Liver (tissue), 10 donors: ENCODE measurements at places on chromosomes 6 and 20. TPM values are rescaled to one million over a fixed set of nuclear protein-coding genes. Genes with fewer than 3 reads are reported as not detected.

DNA sequence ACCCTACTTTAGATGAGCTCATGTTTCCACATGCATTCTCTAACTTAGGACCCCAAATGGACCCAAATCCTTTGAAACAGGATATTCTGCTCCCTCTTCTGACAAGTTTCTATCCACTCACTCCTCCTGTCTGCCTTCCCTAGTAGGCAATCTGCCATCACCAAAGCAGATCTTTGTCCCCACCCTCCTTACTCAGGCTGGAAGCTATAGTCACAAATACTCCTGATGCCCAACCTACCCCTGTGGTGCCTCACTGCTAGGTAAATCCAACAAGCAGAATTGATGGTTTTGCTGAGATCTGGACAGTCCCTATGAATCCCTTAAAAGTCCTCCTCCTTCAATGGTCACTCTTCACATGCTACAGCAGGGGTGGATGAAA lies 21.7 kb downstream of the ELOVL5 start:
- DNase-seq = no peak
- peaks cover 10% of the 10 kb centered on the region for H3K4me1 ChIP-seq
- H3K4me3 ChIP-seq = no peak overlapping the region

GRCh38 chr20:32945710-32946221 lies 58.5 kb downstream of the SUN5 start:
- no peaks in the 10 kb centered on the region for H3K36me3 ChIP-seq
- no peaks in the 10 kb centered on the region for H3K27me3 ChIP-seq
- no peak for DNase-seq
- H3K4me1 ChIP-seq = no peaks in the 10 kb centered on the region
- no peak overlapping the region for H3K27ac ChIP-seq

DNA sequence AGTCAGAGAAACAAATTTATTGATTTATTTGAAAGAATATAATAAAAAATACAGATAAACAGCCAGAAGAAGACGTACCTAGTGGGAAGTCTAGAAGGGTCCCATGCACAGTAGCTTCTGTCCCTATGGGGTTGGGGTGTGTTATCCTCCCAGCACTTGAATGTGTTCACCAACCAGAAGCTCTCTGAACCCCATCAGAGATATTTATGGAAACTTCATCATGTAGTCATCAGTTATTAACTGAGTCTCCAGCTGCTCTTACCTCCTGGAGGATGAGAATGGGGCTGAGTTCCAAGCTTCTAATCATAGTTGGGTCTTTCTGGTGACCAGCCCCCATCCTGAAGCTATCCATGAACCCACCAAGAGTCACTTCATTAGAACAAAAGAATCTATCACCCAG lies 15.4 kb upstream of the USP45 start:
- H3K27me3 ChIP-seq = no peaks in the 10 kb centered on the region
- H3K36me3 ChIP-seq = peaks cover 1% of the 10 kb centered on the region
- no peak overlapping the region for H3K27ac ChIP-seq
- no peak overlapping the region for H3K4me3 ChIP-seq
- no peak for DNase-seq

- no peak overlapping the region for H3K27ac ChIP-seq
- no peak for DNase-seq
- H3K4me1 ChIP-seq = peaks cover 3% of the 10 kb centered on the region
- no peak overlapping the region for H3K4me3 ChIP-seq
Observed at GRCh38 chr6:47788498-47788884, 6.7 kb downstream of the OPN5 start.

- H3K27me3 ChIP-seq = no peaks in the 10 kb centered on the region
- H3K27ac ChIP-seq = no peak overlapping the region
- H3K4me3 ChIP-seq = no peak overlapping the region
- H3K4me1 ChIP-seq = peaks cover 12% of the 10 kb centered on the region
Observed at GRCh38 chr20:56788671-56789610, 159.8 kb downstream of the TFAP2C start.

DNA sequence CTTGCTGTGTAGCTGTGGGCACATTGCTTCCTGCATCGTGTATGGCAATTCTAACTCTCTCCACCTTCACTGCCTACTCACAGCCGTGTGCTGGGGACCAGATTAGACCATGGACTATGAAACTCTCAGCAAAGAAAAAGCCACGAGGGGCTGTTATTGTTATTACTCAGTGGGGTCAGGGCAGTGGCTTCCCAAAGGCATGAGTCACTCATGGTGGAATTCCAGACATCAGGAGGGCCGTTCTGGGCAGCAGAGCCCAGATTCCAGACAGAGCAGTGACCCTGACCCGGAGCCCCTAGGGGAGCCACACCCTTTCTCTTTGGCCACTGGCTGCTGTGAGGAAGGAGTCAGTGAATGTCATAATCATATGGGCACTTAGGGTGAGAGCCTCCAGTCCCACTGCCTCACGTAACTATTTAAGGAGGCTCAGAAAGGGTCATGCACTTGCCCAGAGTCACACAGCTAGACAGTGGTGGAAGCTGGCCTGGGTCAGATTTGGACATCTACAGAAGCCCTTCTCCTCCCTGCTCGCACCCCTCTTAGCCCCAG lies 22.2 kb upstream of the CCN5 start:
- H3K4me3 ChIP-seq = no peak overlapping the region
- no peak overlapping the region for H3K27ac ChIP-seq
- no peaks in the 10 kb centered on the region for H3K4me1 ChIP-seq
- DNase-seq = no peak
- no peaks in the 10 kb centered on the region for H3K27me3 ChIP-seq

DNA sequence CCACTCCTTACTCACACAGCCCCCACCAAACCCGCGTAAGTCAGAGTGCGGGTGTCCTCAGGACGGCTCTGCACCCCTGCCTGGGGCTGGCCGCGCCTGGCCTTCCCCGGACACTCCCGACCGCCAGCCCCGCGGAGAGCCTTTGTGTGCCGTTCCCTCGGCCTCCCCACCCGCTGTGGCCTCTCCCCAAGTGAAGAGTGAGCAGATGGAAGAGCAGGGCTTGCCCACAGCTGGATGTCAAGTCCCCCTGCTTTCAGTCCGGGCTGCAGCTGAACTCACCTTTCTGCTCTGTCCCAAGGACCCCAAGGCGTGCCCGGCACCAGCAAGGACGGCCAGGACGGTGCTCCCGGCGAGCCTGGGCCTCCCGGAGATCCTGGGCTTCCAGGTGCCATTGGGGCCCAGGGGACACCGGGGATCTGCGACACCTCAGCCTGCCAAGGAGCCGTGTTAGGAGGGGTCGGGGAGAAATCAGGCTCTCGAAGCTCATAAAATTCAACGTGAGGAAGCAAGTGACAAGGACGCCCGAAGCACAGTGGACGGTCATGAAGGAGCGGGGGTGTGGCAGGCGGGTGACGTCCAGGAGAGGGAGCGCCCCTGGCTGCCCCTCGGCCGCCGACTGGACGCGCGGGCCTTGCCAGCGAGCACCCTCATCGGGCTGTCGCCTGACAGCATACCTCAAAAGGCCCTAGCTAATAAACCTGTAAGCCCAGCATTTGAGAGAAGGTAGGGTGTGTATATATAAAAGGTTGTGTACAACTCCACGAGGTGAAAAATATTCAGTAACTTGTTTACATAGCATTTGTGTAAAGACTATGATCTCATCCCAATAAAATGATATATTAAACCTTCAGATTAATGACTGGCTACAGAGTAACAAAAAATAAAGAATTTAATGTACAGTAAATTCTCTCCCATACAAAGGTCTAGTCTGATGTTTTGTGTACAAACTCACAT lies 21.1 kb downstream of the TCFL5 start:
- no peak overlapping the region for H3K27ac ChIP-seq
- peaks cover 13% of the 10 kb centered on the region for H3K4me1 ChIP-seq
- H3K36me3 ChIP-seq = no peaks in the 10 kb centered on the region
- no peak overlapping the region for H3K4me3 ChIP-seq

GRCh38 chr6:161189891-161190290 lies 84.0 kb downstream of the AGPAT4 start:
- no peak for DNase-seq
- no peaks in the 10 kb centered on the region for H3K36me3 ChIP-seq
- H3K4me1 ChIP-seq = no peaks in the 10 kb centered on the region

GRCh38 chr20:63703976-63704748 lies 3.6 kb downstream of the ARFRP1 start:
- no peak overlapping the region for H3K27ac ChIP-seq
- no peaks in the 10 kb centered on the region for H3K27me3 ChIP-seq
- H3K4me1 ChIP-seq = peaks cover 24% of the 10 kb centered on the region

Gene BMP7
- not detected for total RNA-seq

Gene SMLR1
- 65.2 TPM for total RNA-seq

Gene FUT9
- total RNA-seq = not detected

Gene RRAGD
- total RNA-seq = 6.7 TPM

Gene PTPRT
- total RNA-seq = 2.8 TPM

Gene DPPA5
- total RNA-seq = not detected

Gene SCRT2
- total RNA-seq = not detected

Gene SRC
- 21.2 TPM for total RNA-seq
